ENCODE measurements at places on chromosomes 1 and 21. TPM values are rescaled to one million over a fixed set of nuclear protein-coding genes. Genes with fewer than 3 reads are reported as not detected.

The AMY1B gene
- total RNA-seq: not detected

The HRNR gene
- not detected for total RNA-seq

The IFI44L gene
- 0.53 TPM for total RNA-seq

The SERTAD4 gene
- 2.2 TPM for total RNA-seq

The FCRL1 gene
- not detected for total RNA-seq

The ZC3H11A gene
- total RNA-seq: 43.4 TPM

The GPR25 gene
- total RNA-seq: not detected

The UMODL1 gene
- total RNA-seq: not detected

The HTR6 gene
- total RNA-seq: not detected

The TRPM2 gene
- not detected for total RNA-seq

The ANKRD34A gene
- 0.70 TPM for total RNA-seq

The MFAP2 gene
- 91.4 TPM for total RNA-seq

The IVL gene
- total RNA-seq: 10.2 TPM

The CTTNBP2NL gene
- 11.5 TPM for total RNA-seq

The ZNF683 gene
- not detected for total RNA-seq

The MATN1 gene
- not detected for total RNA-seq

The CAPN8 gene
- total RNA-seq: not detected

The GLIS1 gene
- 0.04 TPM for total RNA-seq

The AJAP1 gene
- total RNA-seq: 10.9 TPM

The CLCA4 gene
- 0.15 TPM for total RNA-seq

The ZNF695 gene
- total RNA-seq: 2.3 TPM

The DCST1 gene
- not detected for total RNA-seq
